ENCODE measurements at places on chromosomes 3 and 15. TPM values are rescaled to one million over a fixed set of nuclear protein-coding genes. Genes with fewer than 3 reads are reported as not detected.

The CHRNB4 gene
- not detected for total RNA-seq

DNA sequence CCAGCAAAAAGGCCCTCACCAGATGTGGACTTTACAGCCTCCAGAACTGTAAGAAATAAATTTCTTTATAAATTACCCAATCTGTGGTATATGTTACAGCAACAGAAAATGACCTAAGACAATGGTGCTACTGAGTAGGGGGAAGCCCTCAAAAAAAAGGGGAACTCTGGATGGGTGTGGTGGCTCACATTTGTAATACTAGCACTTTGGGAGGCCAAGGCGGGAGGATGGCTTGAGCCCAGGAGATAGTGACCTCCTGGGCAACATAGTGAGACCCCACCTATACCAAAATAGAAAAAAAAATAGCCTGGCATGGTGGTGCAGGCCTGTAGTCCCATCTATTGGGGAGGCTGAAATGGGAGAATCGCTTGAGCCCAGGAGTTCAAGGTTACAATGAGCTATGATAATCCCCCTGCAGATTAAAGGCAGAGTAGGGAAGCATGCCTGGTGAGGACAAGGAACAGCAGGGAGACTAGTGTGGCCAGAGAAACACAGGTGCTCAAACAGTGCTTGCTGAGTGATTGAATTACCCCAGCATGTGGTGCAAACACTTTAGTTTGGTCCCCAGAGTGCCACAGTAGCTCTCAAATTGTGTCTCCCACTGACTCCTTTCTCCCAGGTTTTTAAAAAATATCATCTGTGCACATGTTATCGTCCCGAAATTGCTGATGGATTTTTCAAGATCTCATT, 13.9 kb upstream of the USP3 start:
- H3K4me3 ChIP-seq, result no peak overlapping the region
- H3K27ac ChIP-seq, result no peak overlapping the region
- H3K27me3 ChIP-seq, result no peaks in the 10 kb centered on the region
- no peak for DNase-seq
- peaks cover 11% of the 10 kb centered on the region for H3K4me1 ChIP-seq

DNA sequence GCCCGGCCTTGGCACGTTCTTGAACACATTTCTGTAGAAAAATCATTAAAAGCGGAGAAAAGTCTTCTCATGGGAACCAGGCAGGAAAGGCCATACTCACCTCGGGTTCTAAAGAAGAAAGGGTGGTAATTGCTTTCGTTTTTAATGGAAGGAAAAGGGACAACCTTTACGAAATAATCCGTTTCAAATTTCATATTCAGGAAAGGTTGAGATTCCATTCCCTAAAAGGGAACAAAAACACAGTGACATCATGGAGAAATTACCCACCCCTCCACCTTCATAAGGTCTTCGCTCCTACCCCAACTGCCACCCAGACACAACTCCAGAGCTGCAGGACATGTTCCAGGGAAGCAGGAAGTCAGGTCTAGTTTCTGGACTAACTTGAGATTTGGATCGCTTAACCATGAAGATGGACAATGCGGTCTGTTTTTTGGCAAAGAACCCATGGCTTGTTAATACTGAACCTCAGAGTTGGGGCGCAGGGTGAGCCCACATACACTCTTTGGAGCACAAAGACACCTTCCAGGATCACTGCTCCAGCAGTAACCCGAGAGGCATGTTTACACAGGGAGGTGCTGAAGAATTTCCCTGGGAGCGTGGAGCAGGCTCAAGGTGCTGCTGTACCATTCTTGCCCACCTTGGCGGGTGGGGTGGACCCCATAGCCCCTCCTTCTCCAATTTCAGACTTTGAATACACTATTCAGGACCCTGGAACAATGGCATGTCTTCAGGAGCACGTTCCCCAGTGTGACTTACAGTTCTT, 49.2 kb downstream of the SPATA12 start:
- H3K27me3 ChIP-seq, result no peaks in the 10 kb centered on the region
- DNase-seq, result peak; percentile 38
- peak overlapping the region; percentile 52 for H3K4me3 ChIP-seq
- H3K27ac ChIP-seq, result peak overlapping the region; percentile 36
- peaks cover 13% of the 10 kb centered on the region for H3K4me1 ChIP-seq
- peaks cover 12% of the 10 kb centered on the region for H3K36me3 ChIP-seq

DNA sequence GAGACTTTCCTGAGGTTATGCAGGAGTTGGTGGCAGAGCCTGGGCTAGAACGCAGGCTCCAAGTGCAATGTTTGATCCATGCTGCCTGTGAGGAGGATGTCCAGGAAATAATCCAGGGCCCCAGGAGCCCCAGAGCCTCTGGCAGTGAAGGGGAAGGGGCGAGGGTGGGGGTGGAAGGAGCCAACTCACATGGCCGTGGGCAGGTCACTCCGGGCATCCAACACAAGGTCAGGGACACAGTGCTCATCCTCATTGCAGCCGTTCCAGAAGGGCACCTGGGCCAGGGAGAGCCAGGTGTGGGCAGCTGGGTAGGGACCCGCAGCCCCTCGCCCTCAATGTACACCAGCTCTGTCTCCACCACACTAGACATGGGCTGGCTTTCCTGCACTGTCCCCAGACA, 43.7 kb downstream of the FEM1B start:
- H3K27ac ChIP-seq, result no peak overlapping the region
- DNase-seq, result no peak
- H3K4me1 ChIP-seq, result no peaks in the 10 kb centered on the region

GRCh38 chr3:101009386-101009785, 16.2 kb upstream of the ABI3BP start:
- H3K4me1 ChIP-seq, result no peaks in the 10 kb centered on the region
- no peak for DNase-seq
- no peak overlapping the region for H3K4me3 ChIP-seq

- no peak overlapping the region for H3K27ac ChIP-seq
- H3K27me3 ChIP-seq, result peaks cover 47% of the 10 kb centered on the region
- DNase-seq, result no peak
- no peaks in the 10 kb centered on the region for H3K36me3 ChIP-seq
Observed at GRCh38 chr3:54065140-54065539, 57.2 kb upstream of the CACNA2D3 start.

All from Calu3 (cell line).